NCI-H2029 treated with DMSO at 0.1 percent for 48 hours (cell line): ENCODE measurements at places on chromosomes 13 and 19.

GRCh38 chr13:96454466-96454865, 364.6 kb downstream of the HS6ST3 start:
- no peak for DNase-seq

DNA sequence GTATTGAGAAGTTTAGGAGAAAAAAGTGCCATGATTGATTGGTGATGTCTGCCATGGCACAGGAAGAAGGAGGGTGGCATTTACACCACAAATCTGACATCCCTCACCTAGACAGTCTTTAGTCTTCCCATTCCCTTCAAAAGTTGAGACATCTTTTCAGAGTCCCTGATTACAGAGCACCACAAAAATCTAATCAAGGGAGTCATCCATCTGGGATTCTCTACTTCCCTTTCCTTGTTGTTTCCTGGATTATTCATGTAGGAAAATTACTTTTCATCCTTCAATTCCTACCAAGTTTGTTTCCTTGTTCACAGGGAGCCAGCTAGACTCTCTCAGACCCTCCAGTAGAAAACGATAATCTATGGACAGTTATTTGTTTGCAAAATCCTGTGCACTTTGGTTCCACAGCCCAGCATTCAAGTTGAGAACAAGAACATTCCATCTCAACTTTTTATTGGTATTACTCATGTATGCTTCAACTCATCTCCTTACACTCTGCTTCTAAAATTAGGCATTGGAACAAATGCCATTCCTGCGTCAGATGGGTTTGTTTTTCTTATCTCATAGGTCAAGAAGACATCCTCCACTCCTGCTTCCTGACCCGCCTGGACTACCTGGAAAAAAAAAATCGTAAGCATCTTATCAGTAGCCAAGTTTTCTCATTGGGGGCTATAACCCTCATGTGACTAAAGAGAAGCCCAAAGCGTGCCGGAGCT, 259.9 kb downstream of the FOXO1 start:
- no peak for DNase-seq

DNA sequence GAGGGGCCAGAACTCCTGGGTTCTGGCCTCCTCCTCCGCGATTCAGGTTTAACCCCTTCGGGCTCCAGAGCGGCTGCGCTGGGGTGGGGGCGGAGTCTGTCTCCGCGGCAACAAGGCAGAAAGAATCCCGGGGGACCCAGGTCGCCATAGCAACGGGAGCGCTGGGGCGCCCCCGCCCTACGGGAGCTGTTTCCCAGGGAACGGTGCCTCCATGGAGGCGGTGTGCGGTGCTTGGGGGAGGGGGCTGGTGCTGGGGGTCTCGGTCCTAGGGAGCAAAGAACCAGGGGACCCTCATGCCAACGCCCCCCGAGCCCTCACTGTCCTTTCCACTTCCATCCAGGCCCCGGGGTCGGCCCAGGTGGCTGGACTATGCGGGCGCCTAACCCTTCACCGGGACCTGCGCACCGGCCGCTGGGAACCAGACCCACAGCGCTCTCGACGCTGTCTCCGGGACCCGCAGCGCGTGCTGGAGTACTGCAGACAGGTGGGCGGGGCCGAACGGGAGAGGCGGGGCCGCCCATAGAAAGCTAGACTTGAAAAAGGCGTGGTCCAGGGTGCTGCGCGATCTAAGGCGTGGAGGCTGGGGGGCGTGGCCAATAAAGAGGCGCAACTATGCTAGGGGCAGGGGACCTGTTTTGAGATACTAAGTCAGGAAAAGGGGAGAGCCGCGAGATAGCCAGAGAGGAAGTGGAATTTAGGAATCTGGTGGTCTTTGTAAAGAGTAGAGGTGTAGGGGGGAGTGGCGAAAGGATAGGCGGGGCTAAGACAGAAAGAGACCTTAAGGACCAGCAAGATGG, 1.2 kb downstream of the APLP1 start:
- peak; percentile 88 for DNase-seq

DNA sequence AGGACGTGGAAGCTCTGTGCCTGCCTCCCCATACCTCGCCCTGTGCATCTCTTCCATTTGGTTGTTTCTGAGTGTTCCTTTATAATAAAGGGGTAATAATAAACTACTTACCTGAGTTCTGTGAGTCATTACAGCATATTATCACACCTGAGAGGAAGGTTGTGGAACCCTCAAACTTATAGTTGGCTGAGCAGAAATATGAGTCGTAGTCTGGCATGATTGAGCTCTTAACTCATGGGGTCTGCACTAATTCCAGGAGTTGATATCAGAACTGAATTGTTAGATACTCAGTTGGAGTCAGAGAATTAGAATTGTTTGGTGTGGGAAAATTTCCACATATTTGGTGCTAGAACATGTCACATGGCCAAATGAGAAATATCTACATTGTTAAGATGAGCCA, 52.4 kb upstream of the HTR2A start:
- DNase-seq = no peak

DNA sequence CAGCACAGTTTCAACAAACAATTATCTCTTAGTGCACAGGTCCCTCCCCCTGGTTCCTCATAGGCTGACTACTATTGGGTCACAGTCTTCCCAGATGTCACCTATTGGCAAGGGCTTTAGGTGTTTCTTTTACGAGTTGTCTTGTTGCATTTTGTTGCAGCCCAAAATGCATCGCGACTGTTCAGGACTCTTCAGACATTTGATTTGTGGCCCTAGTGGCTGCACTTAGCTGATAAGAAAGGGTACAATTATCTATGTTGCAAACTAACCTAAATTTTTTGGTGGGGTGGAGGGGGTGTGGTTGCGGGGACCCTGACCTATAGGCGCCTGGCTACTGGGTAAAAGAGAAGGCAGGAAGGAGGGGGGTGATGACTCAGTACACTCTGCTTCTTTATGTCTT, 29.1 kb upstream of the ZNF714 start:
- DNase-seq = no peak

- DNase-seq = no peak
Observed at GRCh38 chr19:30854661-30855060, 482.5 kb downstream of the ZNF536 start.

GRCh38 chr13:63287926-63288325, 1872.3 kb upstream of the PCDH20 start:
- no peak for DNase-seq

- no peak for DNase-seq
Observed at GRCh38 chr19:41510484-41510883, 65.5 kb upstream of the CEACAM21 start.

DNA sequence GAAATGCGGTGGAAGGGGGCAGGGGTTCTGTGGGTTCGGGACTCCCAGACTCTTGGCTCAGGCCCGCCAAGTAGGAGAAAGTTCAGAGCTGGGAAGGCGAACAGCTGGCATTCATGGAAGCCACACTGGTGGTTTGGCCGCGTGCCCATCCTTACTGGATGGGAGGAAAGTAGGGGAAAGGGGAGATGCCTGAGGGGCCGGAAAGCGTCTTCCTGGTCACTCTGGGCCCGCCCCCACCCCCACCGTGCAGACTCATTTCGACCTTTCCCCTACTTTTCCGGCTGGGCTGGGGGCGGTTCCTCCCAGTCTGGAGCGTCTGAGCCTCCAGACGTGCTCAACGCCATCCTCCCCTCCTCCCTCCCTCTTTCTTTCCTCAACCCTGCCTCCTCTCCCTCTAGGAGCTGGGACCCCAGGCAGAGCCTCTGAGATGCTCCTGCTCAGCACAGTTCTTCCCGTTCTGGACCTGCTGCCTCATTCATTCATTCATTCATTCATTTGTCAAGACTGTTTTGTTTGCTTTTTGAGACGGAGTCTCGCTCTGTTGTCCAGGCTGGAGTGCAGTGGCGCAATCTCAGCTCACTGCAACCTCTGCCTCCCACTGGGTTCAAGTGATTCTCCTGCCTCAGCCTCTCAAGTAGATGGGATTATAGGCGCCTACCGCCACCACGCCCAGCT, 3.5 kb downstream of the ANGPTL4 start:
- DNase-seq = peak; percentile 54

GRCh38 chr19:5804516-5805461, at the start of gene NRTN:
Gene NRTN, plus strand, starts transcription at chr19:5805067. Its CDS starts 19,099 bp downstream, at chr19:5824166.
- DNase-seq = no peak

DNA sequence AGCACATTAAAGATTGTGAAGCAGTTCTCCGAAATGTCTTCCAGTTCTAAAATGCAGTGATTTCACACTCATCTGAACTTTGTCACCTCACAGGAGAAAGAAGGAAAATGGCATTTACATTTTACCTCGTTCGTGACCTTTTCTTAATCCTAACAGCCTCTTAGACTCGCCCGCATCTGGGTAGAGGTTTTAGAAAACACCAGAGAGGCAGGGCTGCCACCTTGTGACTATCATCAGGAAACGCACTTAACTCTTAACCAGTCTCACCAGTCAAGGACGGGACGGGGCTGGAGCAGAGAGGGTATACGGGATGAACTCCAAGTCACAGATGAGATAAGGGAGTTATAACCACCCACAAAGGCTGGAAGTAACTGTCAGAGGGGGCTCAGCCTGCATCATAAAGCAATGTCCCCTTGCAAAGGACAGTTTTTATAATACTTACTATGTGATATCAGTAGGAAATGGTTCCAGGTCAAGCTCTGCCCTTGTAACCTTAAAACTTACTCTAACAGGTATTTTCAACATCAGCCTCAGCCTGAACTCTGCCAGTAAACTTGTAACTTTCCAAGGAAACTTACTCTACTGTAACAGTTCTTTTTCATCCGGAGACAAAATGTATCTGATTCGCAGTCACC, 8.6 kb upstream of the CEACAM6 start:
- peak; percentile 88 for DNase-seq

DNA sequence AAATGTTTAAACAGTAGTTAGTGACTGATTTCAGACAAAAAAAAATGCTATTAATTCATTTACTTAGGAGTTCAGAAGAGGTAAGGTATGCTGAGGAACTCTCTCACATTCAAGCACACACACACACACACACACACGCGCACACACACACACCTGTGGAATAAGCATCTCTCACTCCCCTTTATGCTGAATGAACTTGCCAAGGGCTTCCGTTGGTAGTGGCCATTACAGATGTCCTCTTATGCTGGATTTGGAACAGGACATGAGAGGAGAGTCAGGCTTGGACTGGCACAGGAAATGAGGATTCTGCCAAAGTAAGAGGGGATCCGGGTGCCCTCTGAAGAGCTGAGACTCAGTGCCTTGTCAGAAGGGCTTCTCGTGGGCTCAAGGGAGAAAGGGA, 463.4 kb upstream of the MIR17HG start:
- no peak for DNase-seq

GRCh38 chr19:3125900-3126524, 9.8 kb upstream of the GNA15 start:
- DNase-seq = peak; percentile 28

- no peak for DNase-seq
Observed at GRCh38 chr19:13959141-13959961, 7.0 kb downstream of the DCAF15 start.

DNA sequence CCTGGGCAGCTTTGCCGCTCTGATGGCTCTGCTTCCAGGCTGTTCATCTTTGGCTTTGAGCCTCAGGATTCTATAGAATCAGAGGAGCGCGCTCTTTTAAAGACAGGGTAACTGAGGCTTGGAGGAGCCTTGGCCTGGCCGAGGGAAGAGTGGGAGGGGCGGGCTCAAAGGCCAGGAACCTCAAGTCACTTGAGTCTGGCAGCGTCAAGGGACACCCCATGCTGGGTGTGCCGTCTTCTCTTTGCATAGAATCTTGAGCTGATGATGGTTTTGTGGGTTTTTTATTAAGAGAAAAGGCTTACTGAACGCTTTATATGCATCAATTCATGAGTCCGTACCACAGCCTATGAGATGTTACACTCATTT, 1.1 kb downstream of the PGLS start:
- DNase-seq = no peak

GRCh38 chr19:48271531-48272151, 1.8 kb downstream of the ZNF114 start:
- DNase-seq = no peak

DNA sequence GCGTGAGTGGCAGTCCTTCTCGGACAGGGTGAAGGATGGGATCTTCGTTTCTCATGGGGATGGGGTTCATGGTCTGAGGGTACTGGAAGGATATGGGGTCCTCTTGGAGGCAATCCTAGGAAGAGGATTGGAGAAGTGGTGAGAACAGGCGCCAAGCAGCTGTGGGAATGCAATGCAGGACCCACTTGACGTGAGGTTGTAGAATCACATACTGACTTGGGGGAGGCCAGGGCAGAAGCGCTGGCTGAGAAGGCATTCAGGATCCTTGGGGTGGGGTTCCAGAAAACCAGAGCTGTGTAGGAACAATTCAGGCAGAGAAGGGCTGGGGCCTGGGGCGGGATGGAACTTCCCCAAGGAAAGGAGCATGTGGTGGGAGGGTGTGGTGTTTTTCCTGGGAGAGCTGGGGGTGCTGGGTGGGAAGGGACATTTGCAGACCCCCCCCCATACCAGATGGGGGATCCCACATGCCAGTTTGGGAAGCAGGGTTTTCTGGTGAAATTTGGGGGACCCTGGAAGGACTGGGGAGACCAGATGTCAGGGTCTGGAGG, 852 bp downstream of the KLK1 start:
- DNase-seq = no peak
